ENCODE measurements at places on chromosomes 13 and 19. TPM values are rescaled to one million over a fixed set of nuclear protein-coding genes. Genes with fewer than 3 reads are reported as not detected.

Gene EDNRB
- polyA plus RNA-seq = 80.8 TPM

Gene TNFRSF19
- 106 TPM for polyA plus RNA-seq

Gene SLITRK1
- 0.04 TPM for polyA plus RNA-seq

Gene NLRP7
- polyA plus RNA-seq = not detected

Gene DAND5
- 0.57 TPM for polyA plus RNA-seq

Gene TUBA3C
- polyA plus RNA-seq = not detected

Gene CGB7
- polyA plus RNA-seq = not detected

Gene DLL3
- polyA plus RNA-seq = 0.36 TPM

Gene UGGT2
- 29.7 TPM for polyA plus RNA-seq

Gene C3
- 28.9 TPM for polyA plus RNA-seq

Gene GAMT
- polyA plus RNA-seq = 18.6 TPM

Gene LIM2
- not detected for polyA plus RNA-seq

Gene PSG6
- not detected for polyA plus RNA-seq

Gene MYO1F
- 11.0 TPM for polyA plus RNA-seq

Data from right lung (tissue), 10 donors.